ENCODE measurements at places on chromosomes 2 and 18.

GRCh38 chr2:165003443-165004130 is 48.3 kb upstream of the SLC38A11 start:
- no peaks in the 10 kb centered on the region for H3K36me3 ChIP-seq
- no peak overlapping the region for H3K4me3 ChIP-seq
- no peak overlapping the region for H3K27ac ChIP-seq
- peaks cover 6% of the 10 kb centered on the region for H3K27me3 ChIP-seq
- no peak for DNase-seq

- H3K27me3 ChIP-seq = no peaks in the 10 kb centered on the region
- no peak overlapping the region for H3K27ac ChIP-seq
- no peak for DNase-seq
- H3K4me3 ChIP-seq = no peak overlapping the region
These were observed 53.1 kb upstream of the HS6ST1 start for GRCh38 chr2:128371648-128372345.

- no peak overlapping the region for H3K4me3 ChIP-seq
- H3K36me3 ChIP-seq = no peaks in the 10 kb centered on the region
- no peak overlapping the region for H3K27ac ChIP-seq
- peaks cover 15% of the 10 kb centered on the region for H3K4me1 ChIP-seq
These were observed 112.0 kb upstream of the STPG4 start for GRCh38 chr2:47266939-47267710.

DNA sequence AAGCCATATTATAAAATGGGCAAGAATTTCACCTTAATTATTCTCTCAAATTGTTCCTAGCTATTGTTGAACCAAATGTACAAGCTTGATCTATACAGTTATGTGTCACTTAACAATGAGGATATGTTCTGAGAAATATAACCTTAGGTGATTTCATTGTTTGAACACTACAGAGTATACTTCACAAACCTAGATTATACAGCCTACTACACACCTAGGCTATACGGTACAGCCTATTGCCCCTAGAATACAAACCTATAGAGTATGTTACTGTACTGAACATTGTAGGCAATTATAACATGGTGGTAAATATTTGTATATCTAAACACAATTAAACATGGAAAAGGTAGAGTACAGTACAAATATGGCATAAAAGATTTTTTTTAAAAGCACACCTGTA is 42.9 kb upstream of the MMADHC start:
- no peaks in the 10 kb centered on the region for H3K36me3 ChIP-seq
- DNase-seq = no peak
- no peaks in the 10 kb centered on the region for H3K27me3 ChIP-seq

- H3K4me3 ChIP-seq = no peak overlapping the region
- no peaks in the 10 kb centered on the region for H3K36me3 ChIP-seq
- no peak overlapping the region for H3K27ac ChIP-seq
- H3K4me1 ChIP-seq = peaks cover 3% of the 10 kb centered on the region
- H3K27me3 ChIP-seq = no peaks in the 10 kb centered on the region
These were observed 216.3 kb downstream of the ANAPC1 start for GRCh38 chr2:111667542-111668273.

- no peaks in the 10 kb centered on the region for H3K4me1 ChIP-seq
- H3K36me3 ChIP-seq = no peaks in the 10 kb centered on the region
- no peaks in the 10 kb centered on the region for H3K27me3 ChIP-seq
These were observed 10.0 kb upstream of the GPR55 start for GRCh38 chr2:230935130-230935430.

All from endothelial cell of umbilical vein (primary cell).